Activated CD8-positive, alpha-beta memory T cell treated with anti-CD3 and anti-CD28 coated beads for 1 hour (primary cell): ENCODE measurements at places on chromosomes 1 and 21.
A peak's percentile ranks its signal among the peaks of the same experiment; 100 is the strongest.

DNA sequence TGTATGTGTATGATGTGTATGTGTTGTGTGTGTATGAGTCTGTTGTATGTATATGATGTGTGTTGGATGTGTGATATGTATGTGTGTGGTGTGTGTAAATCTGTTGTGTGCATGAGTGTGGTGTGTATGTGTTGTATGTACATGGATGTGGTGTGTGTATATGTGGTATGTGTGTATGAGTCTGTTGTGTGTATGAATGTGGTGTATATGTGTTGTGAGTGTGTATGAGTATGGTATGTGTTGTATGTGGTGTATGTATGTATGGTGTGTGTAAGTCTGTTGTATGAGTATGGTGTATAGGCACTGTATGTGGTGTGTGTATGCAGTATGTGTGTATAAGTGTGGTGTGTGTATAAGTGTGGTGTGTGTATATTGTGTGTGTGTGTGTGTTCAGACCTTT lies 95.0 kb downstream of the PLXNA2 start:
- no peak for DNase-seq

DNA sequence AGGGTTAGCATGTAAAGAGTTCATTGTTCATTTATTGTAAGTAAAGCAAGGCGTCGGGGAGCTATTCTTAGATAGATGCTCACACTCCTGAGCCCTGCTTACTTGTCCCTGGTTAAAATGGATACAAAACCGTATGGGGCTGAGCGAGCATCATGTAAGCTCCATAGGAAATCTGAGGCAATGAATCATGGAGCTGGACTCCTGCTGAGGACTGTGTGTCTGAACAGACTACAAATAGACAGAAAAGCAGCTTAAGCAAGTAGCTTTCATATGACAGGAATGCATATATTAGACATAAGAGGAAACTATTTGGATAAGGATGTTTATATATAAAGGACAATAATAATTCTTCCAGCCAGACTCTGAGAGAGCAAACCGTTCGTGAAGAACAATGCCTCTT lies 604.9 kb upstream of the PTBP2 start:
- DNase-seq = no peak

DNA sequence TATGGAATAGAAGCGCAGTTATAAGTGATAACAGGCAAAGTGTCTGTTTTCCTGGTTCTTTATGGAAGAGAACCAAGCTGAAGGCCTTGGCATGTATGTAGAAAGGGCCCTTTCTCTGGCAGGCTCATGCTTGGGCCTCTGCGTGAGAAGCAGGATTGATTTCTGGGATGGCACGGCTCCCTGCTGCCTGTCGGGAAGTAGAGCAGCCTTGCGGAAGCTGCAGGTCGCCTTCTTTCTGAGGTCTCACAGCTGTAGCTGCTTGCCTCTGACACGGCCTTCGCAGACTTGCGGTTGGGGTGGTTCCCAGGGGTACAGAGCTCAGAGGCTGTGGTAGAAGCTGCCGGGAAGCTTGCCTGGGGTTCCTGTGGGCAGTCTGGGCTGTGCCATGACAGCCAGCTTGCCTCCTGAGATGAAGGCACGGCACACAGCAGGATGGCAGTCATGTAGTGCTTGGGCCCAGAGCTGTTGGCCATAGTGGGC lies 39.4 kb downstream of the TRAPPC10 start:
- no peak for DNase-seq

DNA sequence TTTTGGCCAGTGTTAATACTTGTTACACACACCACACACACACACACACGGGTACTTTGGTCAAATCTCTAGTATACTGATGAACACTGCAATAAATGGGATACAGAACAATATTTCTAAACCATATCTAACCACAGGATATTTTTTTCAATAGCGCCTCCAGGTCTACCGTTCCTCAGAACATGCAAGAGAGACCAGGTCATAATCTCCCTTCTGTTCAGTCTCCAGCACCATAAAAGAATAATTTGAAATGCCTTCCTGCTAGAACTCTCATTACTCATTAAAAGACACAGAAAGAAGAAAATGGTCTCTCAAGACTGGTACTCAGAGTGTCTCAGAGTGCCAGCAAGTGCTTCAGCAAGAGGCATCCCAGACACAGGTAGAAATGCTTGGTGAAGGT lies 11.5 kb upstream of the SLC44A3 start:
- DNase-seq = no peak

DNA sequence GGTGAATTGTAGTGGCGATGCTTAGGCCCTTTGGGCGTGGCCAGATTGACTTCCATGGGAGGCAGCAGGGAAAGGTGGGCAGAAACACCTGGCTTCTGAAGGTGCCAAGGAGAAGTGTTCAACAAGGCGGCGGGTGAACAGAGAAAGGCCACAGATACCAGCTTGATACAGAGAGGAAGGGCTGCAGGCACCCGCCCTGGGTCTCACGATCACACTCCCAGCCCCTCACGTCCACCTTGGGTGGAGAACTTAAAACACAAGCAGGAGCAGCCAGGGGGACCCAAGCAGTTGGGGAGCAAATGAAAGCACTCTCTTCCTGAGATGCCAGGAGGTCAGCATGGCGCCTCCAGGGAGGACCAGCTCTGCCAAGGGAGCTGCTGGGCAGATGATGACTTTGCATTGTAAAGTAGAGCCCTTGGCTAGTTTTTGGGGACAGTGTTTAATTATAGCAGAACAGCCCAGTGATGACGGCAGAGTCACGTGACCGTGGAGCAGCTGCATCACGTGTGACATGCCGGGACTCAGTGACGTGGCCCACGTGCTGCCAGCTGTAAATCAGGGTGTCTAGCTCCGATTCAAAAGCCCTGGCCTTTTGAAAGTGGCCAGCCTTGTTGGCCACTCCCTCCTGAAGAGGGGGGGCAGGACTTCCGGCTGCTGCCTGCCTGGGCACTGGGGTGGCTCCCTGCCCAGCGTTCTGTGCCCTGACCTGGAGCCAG lies 19.0 kb downstream of the SLC37A1 start:
- no peak for DNase-seq

- DNase-seq = no peak
Measured at GRCh38 chr1:16614361-16615252, 1.2 kb upstream of the NBPF1 start.

DNA sequence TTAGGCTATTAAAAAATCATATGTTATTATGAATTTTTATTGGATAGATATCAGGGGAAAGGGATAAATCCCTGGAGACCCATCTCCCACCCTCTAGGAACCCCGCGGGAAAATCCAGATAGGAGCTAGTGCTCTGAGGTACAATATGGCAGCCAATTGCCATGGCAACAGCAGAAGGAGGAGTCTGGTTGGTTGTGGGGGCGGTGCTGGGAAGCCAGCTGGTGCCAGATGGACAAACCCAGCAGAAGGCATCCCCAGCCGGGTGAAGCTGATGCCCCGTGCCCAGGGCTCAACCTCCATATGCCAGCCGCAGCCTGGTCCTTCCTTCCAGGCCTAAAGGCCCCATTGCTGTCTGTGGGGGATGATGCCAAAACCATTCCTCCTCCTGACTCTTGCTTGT lies 38.3 kb downstream of the RHBG start:
- no peak for DNase-seq

DNA sequence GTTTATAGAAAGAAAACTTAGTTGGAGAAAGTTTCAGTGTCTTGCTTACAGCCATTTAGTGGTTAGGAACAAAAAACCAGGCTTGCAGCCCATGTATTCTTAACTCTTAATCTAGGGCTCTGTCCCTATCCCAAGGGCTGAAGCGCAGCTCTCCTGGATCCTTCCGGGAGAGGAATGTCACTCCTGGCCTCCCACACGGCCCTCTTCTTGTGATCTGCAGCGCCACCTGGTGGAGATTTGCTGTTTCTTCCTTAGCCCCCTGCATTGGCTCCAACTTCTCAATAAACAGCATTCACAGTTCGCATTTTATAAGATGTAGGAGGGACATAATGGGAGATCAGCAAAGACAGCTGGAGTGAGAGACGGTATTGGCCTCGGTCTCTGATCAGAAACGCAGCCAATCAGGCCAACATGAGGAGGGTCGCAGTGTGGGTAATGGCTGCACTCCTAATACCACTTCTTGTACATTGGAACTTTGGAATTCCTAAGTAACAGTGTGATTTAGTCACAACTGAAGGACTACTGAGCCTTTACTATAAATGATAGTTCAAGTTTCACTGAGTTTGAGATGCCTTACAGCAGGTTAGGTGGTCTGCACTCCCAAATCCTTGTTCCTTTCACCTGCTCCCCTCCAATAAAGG lies 283.4 kb downstream of the ASTN1 start:
- DNase-seq = peak; percentile 24

- no peak for DNase-seq
Measured at GRCh38 chr1:63611231-63611630, 18.0 kb downstream of the PGM1 start.

GRCh38 chr1:28680151-28680550 lies 11.6 kb downstream of the GMEB1 start:
- no peak for DNase-seq

DNA sequence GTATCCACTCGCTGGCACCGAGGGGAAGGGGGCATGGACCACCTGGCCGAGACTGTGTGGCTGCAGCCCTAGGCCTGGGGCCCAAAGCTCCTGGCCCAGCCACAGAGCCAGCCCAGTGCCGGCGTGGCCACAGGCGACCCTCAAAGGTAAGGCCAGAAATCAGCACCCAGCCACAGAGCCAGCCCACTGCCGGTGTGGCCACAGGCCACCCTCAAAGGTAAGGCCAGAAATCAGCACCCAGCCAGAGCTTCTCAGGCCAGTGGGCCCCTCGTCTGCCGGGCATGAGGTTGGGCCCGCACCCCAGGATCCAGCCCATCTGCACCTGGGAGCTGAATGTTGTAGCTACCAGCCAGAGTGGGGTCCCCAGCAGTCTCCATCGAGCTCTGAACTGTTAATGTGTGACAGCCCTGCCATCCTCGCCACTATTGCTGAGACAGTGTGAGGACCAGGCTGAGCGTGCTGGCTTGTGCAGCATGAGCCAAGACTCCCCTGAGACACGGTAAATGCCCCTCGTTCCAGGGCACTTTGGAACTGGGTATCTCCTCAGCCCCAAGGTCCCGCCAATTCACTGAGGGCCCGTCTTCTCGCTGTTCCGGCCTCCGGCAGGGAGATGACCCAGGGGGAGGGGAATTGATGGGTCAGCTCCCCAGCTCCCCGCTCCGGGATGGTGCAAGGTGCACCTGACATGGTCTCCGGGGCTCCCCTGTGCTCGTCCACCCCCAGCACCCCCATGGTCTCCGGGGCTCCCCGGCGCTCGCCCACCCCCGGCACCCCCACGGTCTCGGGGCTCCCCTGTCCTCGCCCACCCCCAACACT lies 4.7 kb upstream of the FTCD start:
- no peak for DNase-seq

DNA sequence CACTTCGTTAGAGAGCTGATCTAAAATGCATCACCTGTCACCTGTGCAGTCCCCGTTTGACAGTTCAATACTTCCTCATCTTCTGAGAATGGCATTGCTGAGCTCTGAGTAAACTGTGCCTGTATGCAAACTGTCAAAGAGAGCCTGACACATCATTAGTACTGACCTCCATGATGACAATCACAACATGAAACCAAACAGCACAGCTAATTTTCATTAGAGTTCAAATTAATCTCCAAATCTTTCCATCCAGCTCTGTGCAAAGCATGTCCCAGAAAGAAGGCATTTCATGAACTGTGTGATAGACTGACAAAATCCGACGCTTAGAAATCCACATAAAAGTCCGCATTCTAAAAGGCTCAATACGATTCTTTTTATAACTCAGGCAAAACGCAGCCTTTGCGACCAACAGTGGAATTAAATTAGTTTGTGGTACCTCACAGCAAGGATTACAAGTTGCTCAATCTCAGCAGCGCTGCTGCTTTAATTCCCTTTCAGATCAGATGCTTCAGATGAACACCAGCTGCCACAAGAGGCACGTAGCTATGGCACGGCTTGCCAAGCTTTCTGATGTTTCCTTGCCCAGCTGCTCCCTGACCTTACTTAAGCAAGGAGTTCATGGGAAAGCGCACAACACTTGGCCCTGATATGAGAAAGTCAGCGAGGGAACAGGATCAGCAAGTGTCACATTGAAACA lies 765.5 kb upstream of the PRMT6 start:
- no peak for DNase-seq

- DNase-seq = no peak
Measured at GRCh38 chr1:182676274-182676673, 8.1 kb downstream of the RGS8 start.

- no peak for DNase-seq
Measured at GRCh38 chr1:212498283-212499040, 65.7 kb downstream of the NENF start.

GRCh38 chr1:205572421-205572820 lies 59.4 kb downstream of the ELK4 start:
- DNase-seq = no peak

DNA sequence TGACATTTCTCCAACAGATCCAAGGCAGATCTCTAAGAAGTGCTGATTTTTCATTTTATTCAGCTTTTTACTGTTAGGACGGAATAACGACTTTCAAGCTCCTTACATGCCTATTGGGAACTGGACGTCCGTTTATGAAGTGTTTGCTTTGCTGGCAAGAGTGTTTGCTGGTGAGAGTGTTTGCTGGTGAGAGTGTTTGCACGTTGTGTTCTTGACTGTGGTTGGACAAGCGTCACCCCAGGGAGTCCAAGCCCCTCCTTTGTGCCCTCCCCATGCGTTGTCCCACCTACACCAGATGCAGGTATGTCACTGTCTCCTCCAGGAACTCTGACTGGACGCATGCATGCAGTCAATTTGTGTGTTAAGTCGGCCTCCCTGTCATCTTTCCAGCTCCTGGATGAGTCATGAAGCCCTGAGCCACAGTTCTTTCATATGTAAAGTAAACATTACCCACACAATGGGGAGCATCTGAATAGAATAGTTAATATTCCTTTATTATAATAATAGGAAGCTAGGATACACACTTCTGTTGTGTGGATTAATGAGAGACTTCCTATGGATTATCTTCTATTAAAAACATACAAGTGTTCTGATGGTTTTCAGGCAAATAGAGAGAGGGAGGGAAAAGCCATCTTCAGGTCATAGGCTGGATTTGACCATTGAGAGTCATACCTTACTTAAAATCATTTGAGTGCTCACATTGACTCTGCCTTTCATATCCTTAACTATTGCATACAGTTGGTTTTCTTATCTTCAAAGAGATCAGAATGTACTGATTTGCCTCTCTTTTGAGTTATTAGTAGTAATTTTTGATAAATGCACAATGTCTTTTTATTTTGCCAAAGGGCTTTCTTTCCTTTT lies 119.2 kb downstream of the GALNT2 start:
- DNase-seq = no peak

DNA sequence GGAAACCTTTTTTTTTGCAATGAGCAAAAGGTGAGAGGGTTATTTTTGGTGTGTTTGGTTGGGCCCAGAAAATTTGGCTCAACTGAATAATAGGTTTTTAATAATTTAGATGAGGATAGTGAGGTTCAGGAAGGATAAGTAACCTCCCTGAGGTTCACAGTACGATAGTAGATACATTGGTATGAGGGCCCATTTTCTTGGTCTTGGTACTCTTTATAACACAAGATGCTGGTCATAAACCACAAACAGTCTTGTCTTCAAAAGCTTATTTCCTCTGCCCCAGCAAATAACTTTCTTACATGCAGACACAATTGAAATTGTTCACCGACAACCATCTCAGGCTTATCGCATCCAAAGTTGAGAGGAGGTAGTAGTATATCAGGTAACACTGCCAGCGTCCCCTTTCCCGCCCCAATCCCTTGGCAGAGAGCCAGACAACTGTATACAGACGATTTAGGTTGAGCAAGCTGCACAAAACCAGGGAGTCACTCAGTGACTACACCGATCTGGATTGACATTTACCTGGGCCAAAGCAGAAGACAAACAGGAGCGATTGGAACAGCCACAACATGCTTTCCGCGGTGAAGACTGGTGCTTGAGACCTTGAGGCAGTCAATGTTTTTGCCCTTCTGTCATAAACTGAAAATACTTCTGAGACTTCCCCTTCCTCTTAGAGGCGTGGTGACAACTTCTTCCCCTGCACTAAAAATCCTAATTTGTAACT lies at the start of gene SLAMF6:
Gene SLAMF6, minus strand, starts transcription at position 634 of the 724 bp plus-strand sequence. Its CDS starts 63 bp downstream, at position 571.
- peak; percentile 8 for DNase-seq
